ENCODE measurements at places on chromosomes 2 and 18. TPM values are rescaled to one million over a fixed set of nuclear protein-coding genes. Genes with fewer than 3 reads are reported as not detected.

Gene STARD6
- polyA plus RNA-seq: 0.44 TPM

Gene RFTN2
- polyA plus RNA-seq: 72.2 TPM

Gene TEX44
- polyA plus RNA-seq: not detected

Gene RAMP1
- polyA plus RNA-seq: 126 TPM
